ENCODE measurements at places on chromosomes 13 and 19. TPM values are rescaled to one million over a fixed set of nuclear protein-coding genes. Genes with fewer than 3 reads are reported as not detected.

The MCEMP1 gene
- not detected for total RNA-seq

The ACER1 gene
- not detected for total RNA-seq

The FBXW9 gene
- 8.2 TPM for total RNA-seq

The CDX2 gene
- not detected for total RNA-seq

The IFNL1 gene
- total RNA-seq, result not detected

The CYP4F2 gene
- 1.7 TPM for total RNA-seq

The FGF9 gene
- total RNA-seq, result under 0.01 TPM

The C1QTNF9B gene
- total RNA-seq, result not detected

The PABPC3 gene
- under 0.01 TPM for total RNA-seq

The SOX1 gene
- total RNA-seq, result not detected

The CYP2A7 gene
- total RNA-seq, result not detected

The ADGRE3 gene
- not detected for total RNA-seq

The LYPD5 gene
- 1.5 TPM for total RNA-seq

The PSG4 gene
- total RNA-seq, result 7.0 TPM

The CLEC17A gene
- total RNA-seq, result not detected

The SLC46A3 gene
- total RNA-seq, result 14.2 TPM

The LACC1 gene
- total RNA-seq, result 19.0 TPM

The OR7D2 gene
- not detected for total RNA-seq

The CNFN gene
- total RNA-seq, result not detected

The NCAN gene
- total RNA-seq, result not detected

The PSG7 gene
- not detected for total RNA-seq

The SLC25A41 gene
- 0.21 TPM for total RNA-seq
